ENCODE measurements at places on chromosomes 13 and 19.

DNA sequence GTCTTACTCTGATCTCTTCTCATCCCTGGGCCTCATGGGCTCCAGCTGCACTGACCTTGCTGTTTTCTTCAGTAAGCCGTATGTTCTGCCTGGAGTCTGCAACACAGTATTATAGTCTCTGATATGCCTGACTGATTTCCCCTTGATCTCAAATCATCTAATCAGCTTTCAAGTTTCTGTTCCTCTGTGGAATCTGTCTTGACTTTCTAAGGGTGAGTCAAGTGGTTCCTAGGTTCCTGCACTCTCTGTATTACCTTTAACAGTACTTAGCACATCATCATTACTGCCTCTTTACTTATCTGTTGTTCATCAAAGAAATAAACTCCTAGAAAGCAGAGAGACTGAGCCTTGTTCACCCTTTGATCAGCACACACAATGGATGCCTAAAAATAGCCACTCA, 350.7 kb downstream of the LMO7 start:
- DNase-seq: no peak

GRCh38 chr19:38216785-38217641, 7.0 kb downstream of the DPF1 start:
- DNase-seq: no peak

DNA sequence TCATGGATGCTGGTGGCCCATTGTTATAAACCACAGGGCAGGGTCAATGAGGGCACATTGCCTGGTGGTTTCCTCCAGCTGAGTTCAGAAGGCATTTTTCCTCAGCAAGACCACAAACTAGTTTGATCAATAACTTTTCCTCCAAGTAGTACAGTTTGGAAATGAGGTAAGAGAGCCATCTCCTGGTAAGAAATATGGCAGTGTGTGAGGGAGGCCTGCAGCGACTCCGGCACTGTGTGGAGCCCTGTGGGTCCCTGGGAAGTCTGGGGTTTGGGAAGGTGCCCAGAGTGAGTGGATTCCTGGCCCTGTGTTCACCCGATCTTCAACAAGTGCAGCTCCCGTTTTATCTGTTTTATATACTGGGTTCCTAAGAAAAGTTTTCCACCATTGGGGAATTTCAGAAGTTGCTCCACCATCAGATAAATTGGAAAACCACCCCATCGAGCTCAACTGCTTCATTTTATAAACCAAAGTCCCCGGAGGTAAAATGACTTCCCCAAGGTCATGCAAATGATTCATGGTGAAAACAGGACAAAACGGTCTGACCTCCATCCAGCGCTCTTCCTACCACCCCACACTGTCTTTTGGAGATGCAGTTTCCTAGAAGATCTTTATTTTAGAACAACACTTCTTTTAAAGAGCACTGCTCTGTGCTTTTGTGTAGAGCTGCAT, 148.4 kb downstream of the KATNAL1 start:
- DNase-seq: peak; percentile 76

- no peak for DNase-seq
These were observed 186.8 kb upstream of the TSC22D1 start for GRCh38 chr13:44762911-44763310.

- DNase-seq: peak; percentile 80
These were observed 197.0 kb downstream of the COL4A1 start for GRCh38 chr13:110109910-110110309.

- DNase-seq: no peak
These were observed 323.3 kb downstream of the NALCN start for GRCh38 chr13:101092985-101093384.

- DNase-seq: no peak
These were observed 31.3 kb upstream of the ISYNA1 start for GRCh38 chr19:18469069-18469846.

GRCh38 chr13:106551751-106552150, 16.2 kb downstream of the ARGLU1 start:
- DNase-seq: no peak

- DNase-seq: peak; percentile 43
These were observed 620.6 kb downstream of the GPC6 start for GRCh38 chr13:93847162-93847561.

DNA sequence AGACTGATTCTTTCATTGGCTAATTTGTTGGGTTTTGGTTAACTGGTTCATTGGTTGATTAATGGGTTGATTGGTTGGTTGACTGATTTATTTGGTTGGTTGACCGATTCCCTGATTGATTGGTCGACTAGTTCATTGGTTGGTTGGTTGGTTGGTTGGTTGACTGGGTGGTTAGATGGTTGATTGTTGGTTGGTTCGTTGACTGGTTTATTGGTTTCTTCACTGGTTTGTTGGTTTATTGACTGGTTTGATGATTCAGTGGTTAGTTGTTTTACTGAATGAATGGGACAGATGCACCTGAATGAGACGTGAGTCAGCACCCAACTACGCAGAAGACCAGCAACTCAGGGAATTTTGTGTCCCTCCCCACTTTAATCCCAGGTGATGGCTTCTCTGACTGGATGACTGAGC, 2.7 kb upstream of the NUP62 start:
- no peak for DNase-seq

- no peak for DNase-seq
These were observed 1355.0 kb downstream of the OLFM4 start for GRCh38 chr13:54383604-54384003.

DNA sequence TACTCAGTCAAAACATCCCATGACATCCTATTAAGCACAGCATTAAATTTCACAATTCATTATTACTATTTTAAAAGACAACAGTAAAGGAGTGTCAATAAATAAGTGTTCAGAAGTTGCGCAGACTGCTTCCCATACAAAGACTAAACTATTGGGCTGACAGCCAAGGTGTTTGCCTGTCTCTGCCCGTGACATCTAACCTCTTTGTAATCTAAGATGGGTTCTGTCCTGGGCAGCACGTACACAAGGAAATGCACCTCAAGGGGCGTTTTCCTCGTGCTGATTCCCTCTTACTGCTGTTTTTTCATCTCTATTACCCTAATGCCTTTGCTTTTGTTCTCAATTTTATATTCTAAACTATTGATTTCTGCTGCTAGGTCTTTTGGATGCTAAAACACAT, 216.3 kb downstream of the NHLRC3 start:
- DNase-seq: no peak

- no peak for DNase-seq
These were observed 29.6 kb downstream of the EXOC3L2 start for GRCh38 chr19:45215391-45216191.

GRCh38 chr13:111904701-111905608, 162.0 kb upstream of the SOX1 start:
- DNase-seq: no peak
